Aorta (tissue), 5 donors: ENCODE measurements at places on chromosomes 5 and 9.

DNA sequence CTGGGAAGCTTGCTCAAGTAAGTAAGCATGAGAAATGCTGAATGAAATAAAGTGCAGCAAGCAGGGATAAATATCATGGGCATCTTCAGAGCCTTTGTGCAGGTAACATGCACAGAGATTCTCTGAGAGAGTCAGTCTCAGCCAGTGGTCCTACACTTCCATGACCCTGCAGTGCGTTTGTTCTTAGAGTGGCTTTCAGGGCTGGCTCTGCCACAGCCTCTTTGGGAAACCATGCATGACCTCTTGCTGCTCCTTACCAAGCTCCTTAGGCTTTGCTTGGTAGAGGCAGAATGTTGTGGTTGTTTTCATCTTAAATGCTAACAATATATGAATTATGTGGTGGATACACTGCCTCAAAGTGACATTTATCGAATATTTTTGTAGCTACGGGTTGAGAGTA lies 5.4 kb downstream of the SYK start:
- no peak for DNase-seq

DNA sequence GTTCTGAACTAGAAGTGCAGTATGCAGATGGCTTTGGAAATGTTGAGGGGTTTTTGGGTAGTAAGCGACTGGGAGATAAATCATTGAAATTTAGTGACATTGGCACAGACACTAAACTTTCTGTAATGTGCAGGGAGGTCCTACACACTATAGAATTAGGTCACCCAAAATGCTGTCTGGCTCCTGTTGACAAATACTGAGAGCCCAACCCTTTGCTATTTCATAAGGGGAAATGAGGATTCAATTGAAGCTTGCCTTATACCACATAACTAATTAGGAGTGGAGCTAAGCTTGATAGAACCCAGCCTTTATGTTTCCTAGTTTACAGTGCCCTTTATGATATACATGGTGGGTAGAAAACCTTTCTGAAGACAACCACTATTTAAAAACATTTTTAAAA lies 22.6 kb downstream of the HMGXB3 start:
- no peak for DNase-seq

DNA sequence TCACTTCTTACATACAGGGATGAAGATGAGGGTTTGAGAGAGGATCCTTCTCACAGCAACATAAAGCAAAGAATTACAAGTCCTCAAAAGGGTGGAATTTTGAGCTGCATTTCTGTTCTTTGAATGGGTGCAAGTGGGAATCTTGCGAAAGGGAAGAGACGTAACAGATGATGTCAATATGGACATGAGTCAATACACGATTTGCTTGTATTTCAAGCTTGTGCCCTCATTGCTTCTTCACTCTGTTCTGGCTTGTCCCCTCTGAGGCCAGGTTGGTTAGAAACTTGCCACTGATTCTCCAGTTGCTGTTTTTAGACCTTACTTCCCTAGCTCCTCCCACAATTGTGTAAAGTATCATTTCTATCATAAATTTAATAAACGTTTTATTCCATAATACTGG lies 104.8 kb upstream of the CLINT1 start:
- no peak for DNase-seq

DNA sequence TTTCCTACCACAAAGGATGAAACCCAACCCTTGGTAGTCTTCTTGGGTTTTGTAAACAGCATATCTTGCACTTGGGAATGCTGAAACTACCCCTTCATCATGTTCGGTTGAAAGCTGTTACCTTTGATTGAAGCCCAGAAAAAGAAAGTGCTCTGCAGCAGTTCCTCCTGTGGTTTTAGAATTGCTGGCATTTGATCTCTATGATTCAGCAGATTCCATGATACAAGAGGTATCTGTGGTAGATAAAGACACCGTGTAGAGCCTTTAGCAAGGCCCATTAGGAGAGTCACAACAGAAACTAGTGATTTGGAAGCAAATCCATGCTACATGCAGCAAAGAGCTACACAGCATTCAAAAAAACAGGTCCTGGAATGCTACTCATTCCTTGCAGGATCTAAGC lies 557.0 kb downstream of the TLE1 start:
- no peak for DNase-seq

- DNase-seq, result no peak
Observed at GRCh38 chr9:89750117-89750791, 145.4 kb downstream of the GADD45G start.

DNA sequence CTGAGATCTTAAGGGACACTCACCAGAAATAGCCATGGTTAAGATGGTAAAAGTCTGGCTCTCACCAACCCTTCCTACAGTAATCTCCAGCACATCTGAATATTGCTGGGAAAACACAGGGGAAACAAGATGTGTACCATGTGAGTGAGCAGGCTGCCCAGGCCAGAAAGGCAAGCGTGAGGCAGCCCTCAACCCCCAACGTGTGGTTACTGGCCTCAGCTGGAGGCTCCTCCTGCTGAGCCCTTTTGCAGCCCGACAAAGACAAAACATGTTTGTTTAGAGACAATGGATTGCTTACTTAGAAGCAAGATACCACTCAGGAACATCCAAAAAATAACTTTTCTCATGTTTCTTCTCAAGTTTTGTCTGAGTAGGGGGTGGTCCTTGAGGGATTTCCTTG lies 16.6 kb downstream of the ZFP62 start:
- DNase-seq, result no peak
